Osteocyte (in vitro differentiated cells): ENCODE measurements at places on chromosomes 11 and 22.

GRCh38 chr11:102143867-102144266 is 33.6 kb downstream of the YAP1 start:
- DNase-seq, result no peak

DNA sequence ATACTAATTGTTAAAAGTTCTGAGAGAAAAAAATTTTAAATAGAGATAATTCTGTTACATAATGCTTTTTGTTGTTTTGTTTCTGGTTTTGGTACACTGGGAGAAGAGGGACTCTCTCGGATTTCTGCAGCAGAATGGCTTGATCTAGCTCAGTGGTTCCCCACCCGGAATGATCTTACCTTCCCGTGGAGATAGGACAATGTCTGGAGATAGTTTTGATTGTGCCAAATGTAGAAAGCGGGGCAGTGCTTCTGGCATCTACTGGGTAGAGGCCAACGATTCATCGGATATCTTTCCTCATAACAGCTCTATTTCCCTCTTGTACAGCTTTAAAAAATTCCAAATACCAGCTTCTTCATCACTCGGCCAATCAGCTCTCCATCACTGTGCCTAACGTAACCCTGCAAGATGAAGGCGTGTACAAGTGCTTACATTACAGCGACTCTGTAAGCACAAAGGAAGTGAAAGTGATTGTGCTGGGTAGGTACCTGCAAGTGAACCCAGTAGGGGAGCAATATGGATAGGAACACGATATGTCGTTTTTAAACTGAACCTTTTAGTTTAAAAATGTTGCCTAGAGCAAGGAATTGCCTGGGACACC is 13.2 kb downstream of the CRTAM start:
- no peak for DNase-seq

DNA sequence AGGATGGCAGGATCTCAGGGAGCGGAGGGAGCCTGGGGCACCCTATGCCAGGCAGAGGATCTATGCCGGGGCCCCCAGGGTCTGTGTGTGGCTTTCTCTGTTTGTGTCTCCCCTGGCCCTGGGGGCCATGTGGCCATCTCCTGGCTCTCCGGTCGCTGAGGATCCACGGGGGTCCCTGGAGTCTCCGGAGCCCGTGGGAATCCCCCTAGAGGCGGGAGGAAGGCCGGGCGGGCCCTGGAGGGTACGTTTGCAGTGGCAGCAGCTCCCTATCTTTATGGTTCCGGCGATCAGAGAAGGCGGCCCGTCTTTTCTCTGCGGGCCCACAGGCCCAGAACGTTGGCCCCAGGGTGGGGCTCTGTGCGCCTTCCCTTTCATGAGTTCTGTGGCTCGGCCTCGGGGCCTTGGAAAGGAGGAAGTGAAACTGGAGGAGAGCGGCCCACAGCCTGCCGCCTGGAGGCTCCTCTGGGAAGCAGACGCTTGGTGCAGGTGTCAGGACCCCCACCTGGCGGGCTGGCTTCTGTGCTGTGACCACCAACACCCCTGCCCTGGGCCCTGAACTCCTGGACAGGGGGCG is 82.1 kb downstream of the KCNQ1 start:
- peak; percentile 81 for DNase-seq

DNA sequence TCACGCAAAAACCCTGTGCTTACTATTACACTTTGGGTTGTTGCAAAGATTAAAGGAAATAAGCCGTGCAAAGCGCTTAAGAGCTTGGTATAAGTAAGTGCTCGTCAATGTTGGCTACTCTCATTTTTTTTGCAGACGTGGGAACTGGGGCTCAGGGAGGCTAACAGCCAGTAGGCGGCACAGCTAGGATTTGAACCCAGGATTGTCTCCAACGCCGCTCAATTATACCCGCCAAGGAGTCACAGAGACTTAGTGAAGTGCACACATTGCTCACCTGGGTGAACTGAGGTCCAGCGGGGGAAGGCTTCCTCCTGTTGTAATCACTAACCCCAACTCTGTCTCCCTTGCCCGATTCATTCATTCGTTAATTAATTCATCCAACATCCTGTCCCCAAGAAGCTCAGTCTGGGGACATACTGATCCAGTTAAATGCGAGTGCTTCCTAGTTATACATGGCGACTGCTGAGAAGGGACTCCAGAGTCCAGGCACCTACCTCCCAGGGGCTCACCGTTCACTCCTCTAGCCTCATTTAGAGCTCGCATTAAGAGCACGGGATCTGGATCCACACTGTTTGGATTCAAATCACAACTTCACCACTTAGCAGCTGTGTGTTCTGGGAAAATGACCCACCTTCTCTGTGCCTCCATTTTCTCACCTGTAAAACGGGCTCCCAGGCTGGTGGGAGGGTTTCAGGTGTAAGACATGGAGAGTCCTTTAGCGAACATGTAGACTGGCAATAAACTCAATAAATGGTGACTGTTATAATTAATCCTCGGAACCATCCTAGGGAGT is 838 bp upstream of the MTFP1 start:
- no peak for DNase-seq
